NCI-H187 treated with DMSO at 0.1 percent for 48 hours (cell line): ENCODE measurements at places on chromosomes 6 and 20.

- DNase-seq = no peak
Observed at GRCh38 chr20:62590309-62591121, 51.8 kb upstream of the SLCO4A1 start.

DNA sequence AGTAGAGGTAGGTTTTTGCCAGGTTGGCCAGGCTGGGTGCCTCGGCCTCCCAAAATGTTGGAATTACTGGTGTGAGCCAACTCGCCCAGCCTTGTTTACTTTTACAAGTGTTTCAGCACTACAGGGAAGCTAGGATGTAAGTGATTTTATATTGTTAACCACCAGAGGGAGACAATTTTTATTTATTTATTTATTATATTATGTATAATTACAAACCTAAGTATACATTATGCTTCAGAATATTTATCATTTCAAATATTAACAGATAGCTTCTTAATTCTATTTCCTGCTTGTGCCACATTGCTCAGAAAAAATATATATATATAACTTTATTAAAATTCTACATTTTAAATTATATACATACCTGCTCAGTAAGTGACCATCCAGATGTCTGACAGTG lies 9.8 kb downstream of the MMUT start:
- no peak for DNase-seq

- DNase-seq = no peak
Observed at GRCh38 chr6:108596956-108597355, 36.2 kb downstream of the FOXO3 start.

DNA sequence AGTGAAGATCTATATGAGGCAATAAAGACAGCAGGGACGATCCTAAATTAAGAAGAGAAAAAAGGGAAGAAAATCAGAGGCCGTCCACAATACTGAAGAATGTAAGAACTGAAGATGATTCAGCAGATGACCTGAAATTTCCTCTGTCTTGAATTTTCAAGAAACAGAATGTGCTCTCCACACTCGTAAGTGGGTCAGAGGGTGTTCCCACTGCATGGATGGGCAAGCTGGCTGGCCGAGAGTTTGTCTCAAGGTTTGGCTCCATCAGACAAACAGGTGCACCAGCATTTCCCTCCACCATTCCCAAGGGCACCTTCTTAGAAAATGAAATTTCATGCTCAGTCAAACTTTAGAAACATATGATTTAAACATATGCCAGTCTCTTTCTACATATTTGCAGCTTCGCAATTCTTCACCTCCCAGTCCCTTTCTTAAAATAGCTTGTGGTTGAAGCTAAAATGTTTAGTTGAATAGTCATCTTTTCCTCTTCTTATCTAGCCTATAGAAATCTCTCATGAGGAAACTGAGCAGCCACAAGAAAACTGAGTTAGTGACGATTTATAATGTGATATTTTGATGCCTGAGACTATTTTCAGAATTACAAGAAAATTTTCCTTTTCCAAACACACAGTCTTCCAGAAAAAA lies 576.4 kb downstream of the PRKN start:
- DNase-seq = no peak

- DNase-seq = no peak
Observed at GRCh38 chr6:29887819-29888776, 54.2 kb upstream of the HLA-A start.

- DNase-seq = no peak
Observed at GRCh38 chr6:429515-430121, 38.1 kb downstream of the IRF4 start.

GRCh38 chr6:139863964-139864363 lies 489.5 kb upstream of the CITED2 start:
- no peak for DNase-seq

- DNase-seq = no peak
Observed at GRCh38 chr6:161115468-161115867, 123.9 kb downstream of the MAP3K4 start.

GRCh38 chr6:129578315-129578714 lies 131.7 kb downstream of the ARHGAP18 start:
- no peak for DNase-seq

GRCh38 chr6:15205321-15205720 lies 40.5 kb upstream of the JARID2 start:
- no peak for DNase-seq

- no peak for DNase-seq
Observed at GRCh38 chr20:25223179-25223661, 24.7 kb upstream of the PYGB start.

- DNase-seq = peak; percentile 31
Observed at GRCh38 chr6:123118811-123119210, 122.8 kb downstream of the CLVS2 start.
